ENCODE measurements at places on chromosomes 4 and X. TPM values are rescaled to one million over a fixed set of nuclear protein-coding genes. Genes with fewer than 3 reads are reported as not detected.

- no peak for DNase-seq
Measured at GRCh38 chr4:165744370-165744769, 128.7 kb upstream of the TLL1 start.

GRCh38 chr4:145289403-145290076 lies 109.2 kb upstream of the OTUD4 start:
- DNase-seq = no peak

DNA sequence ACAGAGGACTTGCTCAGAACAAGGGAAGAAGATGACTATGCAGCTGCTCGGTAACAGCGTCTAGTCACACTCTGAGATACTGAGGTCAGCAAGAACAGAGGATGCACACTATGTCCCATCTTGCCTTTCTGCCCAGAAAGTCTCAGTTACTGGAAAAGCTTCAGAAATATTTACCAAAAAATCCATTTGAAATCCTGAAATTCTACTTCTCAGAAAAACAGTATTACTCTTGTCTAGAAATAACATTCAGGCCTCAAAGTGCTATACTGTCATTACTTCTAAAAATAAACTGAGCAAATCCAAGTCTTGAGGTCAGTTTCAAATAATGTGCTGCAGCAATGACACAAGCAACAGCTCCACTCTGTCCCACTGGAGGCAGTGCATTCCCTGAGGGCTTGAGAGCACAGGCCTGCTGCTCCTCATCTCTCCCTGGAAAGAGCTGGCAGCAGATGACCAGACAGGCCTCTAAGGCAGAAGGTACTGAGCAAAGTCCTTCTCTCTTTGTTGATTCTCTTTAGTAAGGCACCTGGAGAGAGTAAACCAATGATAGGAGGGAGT lies 76.9 kb downstream of the CAMK2D start:
- no peak for DNase-seq

DNA sequence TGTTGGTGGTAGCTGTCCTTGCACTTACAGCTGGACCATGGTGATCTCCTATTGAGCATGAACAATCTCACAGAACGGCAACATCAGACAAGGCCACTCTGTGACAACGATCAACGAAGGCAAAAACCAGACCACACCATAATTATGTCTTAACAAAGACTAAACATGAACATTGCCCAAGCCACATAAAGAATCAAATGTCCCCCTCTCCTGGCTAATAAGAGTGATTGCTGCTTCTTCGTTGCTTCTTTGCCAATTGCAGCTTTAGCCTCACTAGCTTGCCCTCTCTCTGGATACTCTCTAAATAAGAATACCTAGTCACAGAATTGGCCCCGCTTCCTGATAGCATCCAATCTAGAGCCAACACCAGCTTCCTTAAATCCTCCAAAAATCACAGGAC lies 41.5 kb upstream of the PGRMC1 start:
- DNase-seq = no peak

GRCh38 chr4:25888781-25889180 lies 25.2 kb upstream of the SMIM20 start:
- DNase-seq = no peak

- DNase-seq = no peak
Measured at GRCh38 chrX:56853436-56853835, 124.4 kb downstream of the NBDY start.

DNA sequence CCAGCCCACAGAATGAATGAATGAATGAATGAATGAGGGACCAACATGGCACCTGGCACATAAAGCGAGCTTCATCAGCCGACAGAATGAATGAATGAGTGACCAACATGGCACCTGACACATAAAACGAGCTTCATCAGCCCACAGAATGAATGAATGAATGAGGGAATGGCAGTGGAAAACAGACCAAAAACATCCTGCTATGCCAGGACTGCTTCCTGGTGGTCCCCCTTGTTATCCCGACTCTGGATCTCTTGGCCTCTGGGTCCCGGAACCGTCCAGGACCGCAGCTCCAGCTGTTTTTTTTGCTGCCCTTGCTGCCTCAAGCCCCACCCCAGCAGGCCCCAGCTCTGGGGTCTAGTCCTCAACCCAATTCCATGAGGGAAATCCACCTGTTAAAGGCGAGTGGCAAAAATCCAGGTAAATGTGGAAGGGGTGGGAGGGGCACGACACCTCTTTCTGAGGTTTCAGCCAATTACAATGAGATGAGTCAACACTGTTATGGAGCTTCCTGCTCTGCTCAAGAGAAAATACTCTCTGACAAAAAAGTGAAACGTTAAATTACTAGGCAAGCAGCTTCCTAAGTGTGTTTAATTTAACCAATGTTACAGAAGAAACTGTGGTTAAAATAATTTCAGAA lies 72.0 kb upstream of the MTNR1A start:
- DNase-seq = no peak

GRCh38 chr4:3873408-3874027 lies 107.3 kb downstream of the ADRA2C start:
- DNase-seq = no peak

DNA sequence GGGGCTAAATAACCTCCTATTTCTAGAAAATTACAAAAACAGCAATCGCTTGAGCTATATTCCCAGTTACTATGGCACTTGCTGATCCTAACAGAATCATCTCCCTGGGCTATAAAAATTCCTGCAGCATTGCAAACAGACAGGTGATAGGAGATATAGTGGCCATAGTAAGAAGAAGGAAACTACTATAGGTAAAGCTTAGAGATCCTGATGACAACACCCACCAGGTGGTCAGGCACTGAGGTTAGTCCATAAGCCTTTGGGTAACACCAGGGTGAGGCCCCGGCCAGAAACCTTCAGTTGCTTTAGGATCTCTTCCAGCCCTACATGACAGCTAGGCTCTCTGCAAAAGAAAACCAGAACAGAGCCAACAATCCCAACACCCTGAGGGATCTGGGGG lies 197.9 kb upstream of the PPP1R2C start:
- no peak for DNase-seq

GRCh38 chrX:106906361-106906760 lies 3.2 kb upstream of the RIPPLY1 start:
- DNase-seq = no peak

- no peak for DNase-seq
Measured at GRCh38 chr4:150280081-150280895, 202.0 kb downstream of the DCLK2 start.

GRCh38 chr4:24411806-24412205 lies 172.5 kb downstream of the DHX15 start:
- no peak for DNase-seq

DNA sequence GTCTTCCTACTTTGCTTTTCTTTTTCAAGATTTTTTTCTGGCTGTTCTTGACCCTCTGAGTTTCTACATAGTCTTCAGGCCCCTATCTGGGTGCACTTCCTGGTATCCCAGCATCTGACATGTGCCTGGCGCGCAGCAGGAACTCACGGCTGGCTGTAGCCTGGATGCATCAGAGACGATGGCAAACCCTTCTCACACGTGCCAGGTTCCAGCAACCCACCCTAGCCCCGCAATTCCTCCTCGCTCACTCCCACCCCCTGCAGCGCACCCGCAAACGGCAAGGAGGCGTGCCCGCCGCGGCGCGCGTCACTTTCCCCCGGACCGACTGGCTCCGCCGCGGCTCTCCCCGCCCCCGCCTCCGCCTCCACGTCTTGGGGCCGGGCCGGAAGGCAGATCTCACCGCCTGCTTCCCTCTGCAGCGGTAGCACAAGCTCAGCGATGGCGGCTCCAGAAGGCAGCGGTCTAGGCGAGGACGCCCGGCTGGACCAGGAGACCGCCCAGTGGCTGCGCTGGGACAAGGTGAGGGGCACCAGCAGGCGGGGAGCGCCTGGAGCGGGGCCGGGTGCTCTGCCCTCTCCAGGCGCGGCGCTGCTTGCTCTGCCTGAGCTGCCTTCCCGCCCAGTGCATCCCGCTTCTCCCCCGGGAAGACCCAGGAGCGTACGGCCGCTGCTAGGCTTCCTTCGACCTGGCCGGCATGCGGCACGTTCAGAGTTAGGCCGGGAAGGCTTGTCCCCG lies at the start of gene PGM2:
PGM2 (plus strand) TSS at position 392 of the 735 bp plus-strand sequence; CDS start at position 439, 47 bp downstream.
- peak; percentile 69 for DNase-seq

DNA sequence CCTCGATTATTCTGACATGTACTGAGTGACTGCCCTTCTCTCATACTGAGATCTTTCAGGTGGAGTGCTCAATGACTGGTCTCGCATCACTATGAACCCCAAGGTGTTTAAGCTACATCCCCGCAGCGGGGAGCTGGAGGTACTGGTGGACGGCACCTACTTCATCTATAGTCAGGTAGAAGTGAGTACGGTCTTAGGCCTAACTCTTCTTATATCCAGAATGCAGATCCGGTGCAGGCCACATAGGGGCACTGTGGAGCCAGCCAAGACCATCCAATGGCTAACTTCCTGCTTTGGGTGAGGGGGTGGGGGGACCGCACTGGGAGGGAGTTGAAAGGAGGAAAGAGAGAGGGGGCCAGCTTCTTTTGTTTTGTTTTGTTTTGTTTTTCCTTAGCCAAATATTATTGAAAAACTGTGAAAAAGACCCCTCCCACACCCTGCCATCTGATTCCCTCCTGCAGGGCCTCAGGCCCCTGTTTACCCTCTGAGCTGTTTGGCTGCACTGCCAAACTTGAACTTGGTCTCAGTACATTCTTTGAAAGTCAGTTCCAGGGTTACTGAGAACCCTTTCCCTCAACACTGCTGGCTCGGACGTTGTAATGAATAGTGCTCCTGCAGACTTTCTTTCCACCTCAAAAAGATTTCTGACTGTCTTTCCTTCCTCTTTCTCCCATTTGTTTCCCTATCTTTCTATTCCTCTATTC lies 16.2 kb downstream of the AWAT2 start:
- peak; percentile 36 for DNase-seq

- no peak for DNase-seq
Measured at GRCh38 chr4:22744478-22745062, 51.8 kb downstream of the GBA3 start.

DNA sequence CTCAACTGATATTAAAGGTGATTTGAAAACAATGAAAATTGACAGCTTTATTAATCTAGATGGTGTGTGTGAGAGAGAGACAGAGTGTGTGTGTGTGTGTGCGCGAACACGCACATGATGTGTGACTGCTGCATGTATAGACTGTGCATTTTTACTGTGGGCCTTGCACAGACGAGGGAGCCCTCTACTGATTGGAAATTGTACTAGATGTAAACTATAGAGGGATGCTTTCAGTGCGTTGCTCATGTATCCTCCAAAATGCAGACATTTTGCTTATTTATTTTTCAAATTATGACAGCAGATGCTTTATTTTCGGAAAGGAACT lies 168.4 kb upstream of the GK2 start:
- DNase-seq = peak; percentile 9

DNA sequence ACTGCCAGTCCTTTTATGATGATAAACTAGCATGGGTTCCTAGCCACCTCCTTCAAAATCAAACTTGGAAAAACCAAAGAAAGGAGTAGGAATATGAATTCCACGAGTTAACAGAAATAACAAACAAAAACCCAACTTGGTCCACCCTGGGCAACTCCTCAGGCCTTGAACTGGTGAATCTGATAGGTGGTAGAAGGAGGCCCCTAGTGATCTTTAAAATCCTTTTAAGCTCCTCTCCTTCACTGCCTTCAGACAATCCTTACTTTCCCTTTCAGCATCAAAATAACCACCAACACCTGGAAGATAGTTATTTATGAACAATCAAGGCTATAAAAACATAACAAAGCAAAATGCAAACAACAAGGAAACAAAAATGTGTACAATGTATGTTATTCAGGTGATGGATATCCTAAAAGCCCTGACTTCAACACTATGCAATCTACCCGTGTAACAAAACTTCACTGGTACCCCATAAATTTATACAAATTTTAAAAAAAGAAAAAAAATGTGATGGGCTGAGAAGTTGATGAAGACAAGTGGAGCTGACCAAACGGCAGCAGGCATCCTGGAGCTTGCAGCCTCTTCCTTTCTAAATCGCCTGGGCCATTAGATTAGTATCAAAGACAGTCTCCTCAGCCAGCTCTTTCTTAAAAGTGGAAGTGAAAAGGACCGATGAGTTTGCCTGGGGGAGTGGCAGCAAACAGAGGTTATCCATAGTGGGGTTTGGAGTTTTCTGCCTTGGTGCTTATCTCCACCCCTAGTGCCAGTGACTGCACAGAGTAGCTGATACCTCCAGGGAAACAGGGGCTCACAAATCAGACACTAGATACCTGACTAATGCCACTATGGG lies 179.6 kb downstream of the TMA16 start:
- no peak for DNase-seq

DNA sequence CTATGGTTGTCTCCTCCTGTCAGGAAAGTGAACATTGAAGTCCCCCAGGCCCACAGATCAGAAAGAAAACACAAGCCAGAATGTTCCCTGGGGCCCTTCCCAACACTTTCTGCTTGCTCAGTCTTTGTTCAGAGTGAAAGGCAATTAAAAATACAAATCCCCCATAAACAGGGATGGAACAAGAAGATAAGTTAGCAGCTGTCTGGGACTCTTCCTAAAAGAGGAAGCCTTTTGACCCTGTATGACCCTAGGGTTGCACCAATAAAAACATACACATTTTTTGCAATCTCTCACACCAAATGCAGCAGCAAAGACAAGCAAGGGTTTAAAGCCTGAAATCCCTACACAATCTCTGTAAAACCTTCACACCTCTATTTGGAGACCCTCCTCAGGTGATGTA lies 22.6 kb downstream of the IRF2 start:
- no peak for DNase-seq

GRCh38 chr4:112214390-112215264 lies 17.0 kb upstream of the AP1AR start:
- DNase-seq = no peak

MAGEC1 gene
- not detected for total RNA-seq

MCF2 gene
- 0.23 TPM for total RNA-seq

MAGEA2 gene
- not detected for total RNA-seq

SH2D1A gene
- total RNA-seq = 1.9 TPM

EOLA2 gene
- 33.8 TPM for total RNA-seq

VCX3B gene
- total RNA-seq = not detected

PPP2R2C gene
- 0.35 TPM for total RNA-seq

NUDT11 gene
- 39.8 TPM for total RNA-seq

STK32B gene
- total RNA-seq = 3.4 TPM

TMEM150C gene
- total RNA-seq = 8.9 TPM

Data from neural crest cell (in vitro differentiated cells).